Activated CD8-positive, alpha-beta memory T cell treated with anti-CD3 and anti-CD28 coated beads, Interleukin-2, amount 10 ng/mL, durations not matched to agents 7 days and 5 days (primary cell): ENCODE measurements at places on chromosomes 16 and 17.
A peak's percentile ranks its signal among the peaks of the same experiment; 100 is the strongest.

DNA sequence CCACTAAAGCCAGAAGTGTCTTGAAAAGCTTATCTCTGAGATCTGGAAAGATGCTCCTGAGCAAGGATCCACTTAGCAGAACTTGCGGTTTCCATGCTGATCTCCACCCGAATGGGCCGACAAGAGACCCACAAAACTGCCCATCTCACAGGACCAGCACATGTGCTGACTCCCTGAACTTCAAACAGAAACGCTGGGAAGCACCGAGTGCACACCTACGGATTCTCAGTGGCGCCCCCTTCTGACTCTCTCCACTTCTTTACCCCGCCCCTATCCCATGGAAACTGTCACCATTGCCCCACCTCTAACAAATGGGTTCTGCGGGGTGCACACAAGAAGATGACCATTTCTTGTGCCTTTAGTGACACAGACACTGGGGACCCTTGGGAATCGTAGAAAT lies 21.4 kb downstream of the CDRT4 start:
- no peak for DNase-seq

- DNase-seq, result no peak
These were observed 7.2 kb downstream of the KRT38 start for GRCh38 chr17:41433586-41433985.

DNA sequence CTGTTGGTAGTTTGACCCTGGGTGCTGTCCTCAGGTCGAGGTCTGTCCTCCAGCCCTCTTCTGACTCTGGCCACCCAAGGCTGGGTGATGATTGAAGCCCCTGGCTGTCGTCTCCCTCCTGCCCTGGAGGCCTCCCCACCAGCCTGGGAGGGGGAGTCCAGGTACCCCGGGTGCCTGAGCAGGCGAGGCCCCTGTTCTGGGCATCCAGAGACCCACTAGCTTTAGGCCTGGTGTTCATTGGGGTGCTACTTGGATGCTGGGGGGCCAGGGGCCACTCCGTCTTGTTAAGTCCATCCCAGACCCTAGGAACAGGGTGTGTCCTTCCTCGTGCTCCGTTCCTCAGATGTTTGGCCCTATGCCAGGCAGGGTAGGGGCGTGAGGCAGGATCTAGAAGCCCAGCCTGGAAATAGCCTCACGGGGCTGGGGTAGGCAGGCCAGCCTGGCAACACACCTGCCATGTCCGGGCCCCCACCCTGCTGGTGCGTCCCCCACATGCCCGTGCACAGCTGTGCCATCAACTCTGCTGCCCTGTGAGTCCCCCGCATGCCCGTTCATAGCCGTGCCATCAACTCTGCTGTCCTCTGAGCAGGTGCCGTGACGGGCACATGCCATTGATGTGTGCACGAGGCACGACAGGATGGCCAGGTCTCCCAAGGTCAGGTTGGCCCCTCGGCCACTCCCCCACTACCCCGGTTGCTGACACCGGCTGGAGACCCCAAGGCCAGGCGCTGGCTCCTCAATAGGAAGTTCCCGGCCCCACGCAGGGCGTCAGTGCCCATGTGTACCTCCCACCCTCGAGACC lies 36.9 kb downstream of the GINS2 start:
- DNase-seq, result no peak

DNA sequence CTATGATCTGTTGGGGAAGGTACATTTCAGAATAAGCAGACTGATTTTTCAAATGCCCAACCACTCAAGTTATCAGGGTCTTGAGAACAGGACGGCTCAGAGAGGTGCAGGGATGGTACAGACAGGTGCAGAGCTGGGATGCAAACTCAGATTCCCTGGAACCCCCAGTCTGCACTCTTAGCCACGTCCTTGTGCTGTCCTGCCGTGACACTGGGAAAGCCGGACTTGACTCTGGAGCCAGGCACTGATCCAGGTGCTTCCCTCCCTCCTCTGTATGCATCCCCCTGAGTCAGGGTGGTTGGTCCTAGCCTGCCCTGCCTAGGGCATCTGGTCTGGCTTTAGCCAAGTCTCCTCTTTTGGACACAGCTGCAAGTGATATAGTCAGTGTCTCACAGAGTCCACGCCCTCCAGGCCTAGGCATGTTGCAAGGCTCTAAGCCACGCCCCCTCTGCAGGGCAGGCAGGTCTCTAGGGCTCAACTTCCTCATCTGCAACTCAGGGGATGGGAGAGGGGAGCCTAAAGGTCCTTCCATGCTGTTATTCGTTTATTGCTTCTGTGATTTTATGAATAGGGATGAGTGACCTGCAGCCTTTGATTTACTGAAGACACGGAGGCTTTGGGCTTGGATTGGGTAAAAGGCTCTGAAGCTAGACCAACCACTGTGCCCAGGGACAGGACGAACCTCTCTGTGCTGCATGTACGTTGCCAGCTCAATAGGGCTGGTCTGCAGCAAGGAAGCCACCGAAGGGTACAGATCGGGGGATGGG lies 97.3 kb downstream of the SDK2 start:
- DNase-seq, result peak; percentile 58

DNA sequence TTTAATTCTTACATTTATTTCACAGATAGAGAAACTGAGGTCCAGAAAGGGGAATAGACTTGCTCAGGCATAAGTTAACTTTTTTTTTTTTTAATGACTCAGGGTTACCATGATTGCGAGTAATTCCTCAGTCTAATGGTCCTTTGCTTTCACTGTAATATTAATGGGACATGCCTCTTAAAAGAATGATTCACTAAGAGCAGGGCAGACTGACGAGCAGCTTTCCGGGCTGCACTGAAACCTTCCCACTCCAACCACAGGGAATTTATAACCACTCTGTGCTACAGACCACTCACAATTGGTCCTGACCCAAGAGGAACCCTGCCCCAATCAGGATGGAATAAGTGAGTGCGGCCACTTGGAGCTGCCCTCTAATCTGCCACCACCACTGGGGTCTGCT lies 5.7 kb downstream of the HOXB2 start:
- no peak for DNase-seq

- DNase-seq, result peak; percentile 61
These were observed 521 bp downstream of the ATMIN start for GRCh38 chr16:81035975-81036750.

DNA sequence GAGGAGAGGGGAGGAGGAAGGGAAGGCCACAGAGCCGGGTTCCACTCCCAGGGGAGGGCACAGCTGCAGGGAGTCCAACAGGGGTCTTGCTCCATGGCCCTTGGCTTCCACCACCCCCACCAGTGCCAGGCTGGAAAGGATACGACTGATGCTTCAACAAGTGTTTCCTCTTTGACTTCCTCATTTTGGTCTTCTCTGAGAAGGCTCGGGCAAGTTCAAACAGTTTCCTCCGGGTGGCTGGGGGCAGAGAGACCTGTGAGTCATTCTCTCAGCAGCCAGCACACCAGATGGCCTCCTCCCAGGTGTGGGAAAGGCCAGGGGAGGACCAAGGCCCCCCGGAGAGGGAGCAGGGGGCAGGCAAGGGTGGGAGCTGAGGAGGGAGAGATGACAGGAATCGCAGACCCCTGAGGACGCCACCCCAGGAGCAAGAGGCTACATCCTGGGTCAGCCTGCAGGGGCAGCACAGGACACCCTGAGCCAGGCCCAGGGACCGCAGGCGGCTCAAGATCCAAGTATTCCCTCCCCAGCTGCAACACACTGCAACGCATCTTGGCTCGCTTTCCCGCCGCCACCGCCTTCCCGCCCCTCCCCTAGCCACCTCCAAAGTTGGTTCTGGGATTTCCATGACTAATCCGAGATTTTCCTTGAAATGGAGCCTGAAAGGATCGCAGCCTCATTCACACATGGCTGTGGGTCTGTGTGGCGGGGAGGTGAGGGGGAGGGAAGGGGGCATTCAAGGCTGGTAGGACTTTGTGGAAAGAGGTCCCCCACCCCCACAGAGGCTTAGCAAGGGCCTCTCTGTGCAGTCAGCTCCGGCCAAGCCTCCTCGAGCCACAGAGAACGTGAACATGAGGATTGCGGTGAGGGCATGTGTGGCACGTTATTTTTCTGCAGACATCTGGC lies 18.4 kb upstream of the MRPS23 start:
- peak; percentile 48 for DNase-seq

GRCh38 chr16:55901566-55902217 lies 26.5 kb upstream of the CES5A start:
- no peak for DNase-seq

GRCh38 chr17:2347805-2348685 lies 10.7 kb downstream of the SGSM2 start:
- DNase-seq, result no peak

- no peak for DNase-seq
These were observed 81.3 kb upstream of the PLCG2 start for GRCh38 chr16:81697616-81698309.

DNA sequence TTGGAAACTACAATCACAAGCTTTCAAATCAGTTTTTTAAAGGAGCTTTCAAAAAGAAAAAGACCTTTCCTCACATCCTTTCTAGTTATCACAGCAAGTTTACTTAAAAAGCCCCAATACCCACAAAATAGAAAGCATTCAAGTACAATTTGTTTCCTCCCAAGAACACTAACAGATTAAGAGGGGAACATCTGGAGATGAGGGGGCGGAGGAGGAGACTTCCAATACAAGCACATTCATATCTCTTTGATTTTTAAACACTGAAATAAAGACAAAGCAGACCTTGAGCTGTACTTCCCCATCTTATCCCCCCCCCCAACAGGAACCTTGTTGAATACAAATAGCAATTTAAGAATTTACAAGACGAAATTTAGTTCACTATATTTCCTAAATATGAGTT lies 2.0 kb downstream of the YWHAE start:
- no peak for DNase-seq

- DNase-seq, result no peak
These were observed 58.7 kb downstream of the RMI2 start for GRCh38 chr16:11403920-11404319.

- DNase-seq, result no peak
These were observed 21.0 kb upstream of the ZNF750 start for GRCh38 chr17:82860606-82861392.

GRCh38 chr16:67111951-67112444 lies 2.3 kb downstream of the PHAF1 start:
- DNase-seq, result no peak

DNA sequence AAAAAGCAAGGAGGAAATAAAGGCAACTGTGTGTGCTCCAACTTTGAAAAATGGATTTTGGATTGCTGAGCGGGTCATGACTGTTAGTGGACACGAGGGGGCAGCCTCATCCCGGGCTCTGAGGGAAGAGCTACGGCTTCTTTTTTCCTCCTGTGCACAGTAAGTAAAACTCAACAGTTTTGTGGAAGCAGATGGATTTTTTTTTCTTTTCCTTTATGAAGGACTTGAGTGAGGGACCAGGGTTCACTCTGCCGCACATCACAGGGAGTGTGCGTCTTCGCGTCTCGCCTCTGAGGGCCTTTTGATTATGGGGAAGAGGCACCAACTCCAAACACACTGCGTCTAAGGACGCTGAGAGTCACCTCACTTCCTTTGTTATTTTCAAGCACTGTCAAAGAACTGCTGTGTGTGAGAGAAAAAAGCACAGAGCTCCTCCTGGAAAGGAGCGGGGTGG lies 80.3 kb upstream of the GOT2 start:
- DNase-seq, result no peak

- peak; percentile 76 for DNase-seq
These were observed 8.2 kb downstream of the SYNGR2 start for GRCh38 chr17:78176548-78177025.

GRCh38 chr16:1088295-1089170 lies 7.5 kb downstream of the C1QTNF8 start:
- DNase-seq, result no peak

GRCh38 chr16:25006504-25007056 lies 8.6 kb downstream of the ARHGAP17 start:
- DNase-seq, result no peak

GRCh38 chr17:7019839-7020519 lies 2.9 kb upstream of the BCL6B start:
- no peak for DNase-seq

- no peak for DNase-seq
These were observed 154.7 kb downstream of the ZNF423 start for GRCh38 chr16:49701065-49701685.

DNA sequence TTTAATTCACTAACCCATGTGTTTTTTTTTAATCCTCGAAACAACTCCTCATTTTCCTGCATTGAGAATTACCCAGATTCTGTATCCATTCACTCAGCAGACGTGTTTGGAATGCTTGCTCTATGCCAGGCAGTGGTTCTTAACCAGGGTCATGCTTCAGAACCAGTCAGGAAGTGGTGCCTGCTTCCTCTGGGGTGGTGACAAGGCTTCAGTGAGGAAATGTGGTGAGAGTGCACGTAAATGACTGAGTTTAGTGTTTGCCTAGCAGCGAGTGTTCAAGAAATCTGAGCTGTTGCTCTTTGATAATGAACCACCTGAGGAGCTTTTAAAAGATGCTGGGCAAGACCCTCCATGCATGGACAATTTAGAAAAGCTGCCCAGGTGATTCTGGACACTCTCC lies 9.9 kb downstream of the ZFP90 start:
- DNase-seq, result peak; percentile 66

- peak; percentile 83 for DNase-seq
These were observed 477 bp downstream of the NTAN1 start for GRCh38 chr16:15055141-15056053.

DNA sequence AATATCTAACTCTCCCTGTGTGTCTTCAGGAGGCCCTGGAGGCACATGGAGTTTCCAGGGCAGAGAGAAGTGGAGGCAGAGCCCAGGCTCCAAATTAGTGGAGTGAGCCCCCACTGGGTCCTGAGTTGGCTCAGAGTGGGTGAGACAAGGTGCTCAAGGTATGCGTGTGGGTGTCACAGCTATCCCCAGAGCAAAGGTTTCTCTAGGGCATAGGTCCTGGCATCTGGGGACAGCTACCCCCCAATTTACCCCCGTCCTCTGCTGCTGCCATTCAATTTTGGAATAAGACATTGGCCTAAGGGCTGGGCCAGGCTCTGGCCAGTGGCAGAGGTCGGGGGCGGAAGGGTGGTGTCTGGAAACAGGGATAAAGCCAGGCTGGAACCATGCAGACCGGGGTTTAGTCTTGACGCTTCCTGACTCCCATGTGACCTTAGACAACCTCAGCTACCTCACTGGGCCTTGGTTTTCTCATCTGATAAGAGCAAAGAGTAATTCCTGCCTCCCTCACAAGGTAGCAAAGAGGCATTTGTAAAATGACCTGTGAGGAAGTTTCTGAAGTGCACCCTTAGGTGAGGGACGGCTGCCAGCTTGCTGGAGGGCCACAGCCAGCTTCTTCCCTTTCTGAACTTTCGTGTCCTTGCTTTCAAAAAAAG lies 78.2 kb upstream of the TMEM97 start:
- no peak for DNase-seq

DNA sequence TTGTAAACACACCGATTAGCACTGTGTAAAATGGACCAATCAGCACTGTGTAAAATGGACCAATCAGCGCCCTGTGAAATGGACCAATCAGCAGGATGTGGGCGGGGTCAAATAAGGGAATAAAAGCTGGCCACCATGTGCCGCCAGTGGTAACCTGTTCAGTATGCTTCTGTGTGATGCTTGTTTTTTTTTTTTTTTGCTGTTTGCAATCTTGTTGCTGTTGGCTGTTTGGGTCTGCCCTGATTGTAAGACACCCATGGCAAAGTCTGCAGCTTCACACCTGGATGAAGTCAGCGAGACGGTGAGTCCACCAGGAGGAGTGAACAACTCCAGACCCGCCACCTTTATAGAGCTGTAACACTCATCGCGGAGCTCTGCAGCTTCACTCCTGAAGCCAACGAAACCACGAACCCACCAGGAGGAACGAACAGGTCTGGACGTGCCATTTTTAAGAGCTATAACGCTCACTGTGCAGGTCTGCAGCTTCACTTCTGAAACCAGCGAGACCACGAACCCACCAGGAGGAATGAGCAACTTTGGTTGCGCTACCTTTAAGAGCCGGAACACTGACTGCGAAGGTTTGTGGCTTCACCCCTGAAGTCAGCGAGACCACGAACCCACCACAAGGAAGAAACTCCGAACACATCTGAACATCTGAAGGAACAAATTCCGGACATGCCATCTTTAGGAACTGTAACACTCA lies 85.0 kb upstream of the MED9 start:
- peak; percentile 85 for DNase-seq
